ENCODE measurements at places on chromosomes 5 and 9.

DNA sequence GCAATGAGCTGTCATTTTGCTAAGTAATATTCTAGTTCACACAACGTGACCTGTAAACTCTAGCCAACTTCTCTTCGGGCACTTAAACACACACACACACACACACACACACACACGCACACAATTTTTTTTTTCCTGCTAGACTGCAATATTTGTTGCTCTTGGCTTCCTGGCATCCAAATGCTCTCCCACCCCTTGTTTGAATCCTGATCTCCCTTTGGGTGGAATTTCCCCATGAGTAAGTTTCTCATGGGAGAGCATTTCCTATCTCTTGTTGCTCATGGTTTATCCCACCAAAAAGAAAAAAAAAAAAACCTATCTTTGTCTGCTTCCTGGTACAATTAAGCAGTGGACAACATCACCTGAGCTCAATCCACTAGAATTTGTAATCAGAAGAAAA is 54.7 kb upstream of the TSLP start:
- no peak for DNase-seq

GRCh38 chr5:56893251-56893951 is 16.0 kb upstream of the SETD9 start:
- DNase-seq = no peak

- no peak for DNase-seq
Measured at GRCh38 chr9:114172981-114173833, 17.9 kb downstream of the COL27A1 start.

DNA sequence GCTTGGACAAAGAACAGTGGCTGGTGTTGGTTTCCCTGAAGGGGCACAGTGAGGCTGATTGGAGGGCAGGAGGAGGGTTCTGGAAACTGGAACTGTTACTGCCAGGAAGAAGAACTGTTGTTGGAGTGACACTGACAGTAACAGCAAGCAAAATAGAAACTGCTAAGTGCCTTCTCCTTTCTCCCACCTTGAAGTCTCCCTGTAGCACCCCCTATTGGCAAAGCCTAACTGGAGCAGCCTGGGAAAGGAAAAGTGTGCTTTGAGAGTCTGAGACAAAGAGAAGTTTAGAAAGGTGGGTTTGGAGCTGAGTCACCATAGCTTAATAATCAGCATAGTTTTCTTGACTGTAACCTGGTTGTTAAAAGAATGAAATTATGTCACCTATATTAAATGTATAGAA is 2.5 kb upstream of the TMEM174 start:
- no peak for DNase-seq

DNA sequence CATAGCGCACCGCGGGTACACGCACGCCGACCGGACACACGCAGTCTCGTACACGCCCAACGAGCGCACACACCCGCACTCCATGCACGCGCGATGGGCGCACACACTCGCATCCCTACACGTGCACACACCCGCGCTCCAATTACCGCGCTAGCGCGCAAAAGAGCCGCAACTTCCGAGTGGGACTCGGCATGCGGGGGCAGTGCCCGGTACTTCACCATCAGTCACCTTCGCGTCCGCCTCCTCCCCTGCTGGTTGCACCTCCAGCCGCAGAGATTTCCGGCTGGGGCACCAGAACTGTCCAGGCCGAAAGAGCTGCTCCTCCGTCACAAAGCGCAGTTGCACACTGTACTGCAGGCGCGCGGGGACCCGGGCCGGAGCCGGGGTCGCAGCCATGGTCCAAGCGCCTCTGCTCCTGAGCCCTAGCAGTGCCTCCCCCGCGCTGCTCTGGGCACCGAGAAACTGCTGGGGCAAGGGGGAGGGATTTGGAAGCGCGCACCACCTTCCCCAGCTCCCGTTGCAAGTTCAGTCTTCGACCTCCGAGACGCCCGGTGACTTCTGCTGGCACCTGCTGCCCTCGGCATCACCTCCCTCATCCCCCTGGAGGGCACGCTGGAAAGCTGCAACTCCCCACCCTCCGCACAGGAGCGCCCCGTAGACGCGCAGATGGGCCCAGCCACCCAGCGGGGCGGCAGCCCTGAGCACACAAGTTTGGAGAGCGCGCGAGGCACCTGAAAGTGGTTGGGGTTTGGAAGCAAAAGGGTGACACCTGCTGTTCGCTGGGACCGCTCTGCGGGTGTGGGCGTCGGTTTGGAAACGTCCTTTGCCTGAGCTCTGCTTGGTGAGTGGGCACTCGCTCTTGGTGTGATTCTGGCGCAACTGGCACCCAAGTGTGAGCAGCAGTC is 337.4 kb upstream of the PUM3 start:
- DNase-seq = peak; percentile 35

DNA sequence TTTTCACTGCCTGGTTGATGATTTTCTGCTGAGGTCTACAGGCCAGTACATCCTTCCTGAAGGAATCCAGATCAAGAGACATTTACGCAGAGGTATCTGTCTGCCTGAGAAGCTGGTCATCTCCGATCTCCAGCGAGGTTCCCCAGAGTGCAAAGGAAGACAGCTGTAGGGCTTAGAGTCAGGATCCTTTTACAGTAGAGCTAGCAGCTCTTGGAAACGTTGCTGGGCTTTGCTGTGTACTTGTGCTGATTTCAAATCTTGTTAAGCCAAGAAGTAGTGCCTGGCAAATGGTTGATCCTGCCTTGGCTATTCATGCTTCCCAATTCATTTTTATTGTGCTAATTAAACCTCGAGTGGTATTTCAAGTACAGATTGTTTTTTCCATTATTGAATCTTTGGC is 48.9 kb downstream of the NTRK2 start:
- no peak for DNase-seq

DNA sequence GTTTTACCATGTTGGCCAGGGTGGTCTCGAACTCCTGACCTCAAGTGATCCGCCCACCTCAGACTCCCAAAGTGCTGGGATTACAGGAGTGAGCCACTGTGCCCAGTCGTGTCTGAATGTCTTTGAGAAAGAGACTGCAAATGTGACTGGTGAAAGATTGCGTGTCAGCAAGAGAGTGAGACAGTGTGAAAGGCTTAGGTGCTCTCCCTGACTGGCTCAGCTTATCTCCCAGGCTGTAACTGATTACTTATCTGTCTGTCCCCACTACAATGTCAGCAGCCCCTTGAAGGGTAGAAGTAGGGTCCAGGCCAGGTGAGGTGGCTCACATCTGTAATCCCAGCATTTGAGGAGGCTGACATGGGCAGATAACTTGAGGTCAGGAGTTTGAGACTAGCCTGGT is 3.4 kb upstream of the FGFR4 start:
- no peak for DNase-seq

DNA sequence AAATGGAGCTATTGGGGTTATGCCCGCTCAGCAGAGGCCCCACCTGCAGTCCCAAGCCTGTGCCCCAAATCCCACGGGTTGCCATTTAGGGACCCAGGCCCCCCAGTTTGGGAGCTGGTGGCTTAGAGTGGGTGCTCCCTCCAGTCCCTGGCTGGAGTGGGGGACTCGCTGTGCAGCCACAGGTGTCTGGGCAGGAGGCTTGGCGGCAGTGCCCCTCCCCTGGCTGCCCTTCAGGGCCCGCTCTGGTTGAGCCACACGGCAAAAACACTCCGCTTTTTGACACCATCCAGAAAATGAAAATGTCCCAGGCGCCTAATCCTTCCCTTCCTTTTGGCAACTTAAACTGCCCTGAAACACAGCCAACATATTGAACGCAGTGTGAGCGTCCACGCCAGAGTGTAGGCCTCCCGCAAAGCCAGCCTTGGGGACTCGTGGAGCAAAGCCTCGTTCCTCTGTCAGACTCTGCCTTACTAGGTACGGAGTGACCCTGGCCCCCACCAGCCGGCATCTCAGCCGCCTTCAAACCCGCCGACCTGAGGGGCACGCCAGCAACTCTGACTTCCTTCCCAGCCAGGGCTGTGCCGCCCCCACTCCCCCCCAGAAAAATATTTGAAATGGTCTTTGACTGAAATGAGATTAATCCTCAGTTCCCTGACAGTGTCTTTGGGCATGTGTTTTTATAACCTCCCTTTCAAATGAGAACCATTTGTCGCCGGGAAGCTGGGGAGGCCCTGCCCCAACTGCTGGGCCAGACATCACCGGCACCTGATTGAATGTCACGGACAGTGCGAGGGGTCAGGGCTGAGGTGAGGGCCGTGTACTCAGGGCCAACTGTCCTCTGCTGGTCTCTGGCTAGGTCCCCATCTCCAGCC is 98.5 kb upstream of the LMX1B start:
- no peak for DNase-seq

- DNase-seq = no peak
Measured at GRCh38 chr5:77832166-77832770, 56.1 kb upstream of the TBCA start.

DNA sequence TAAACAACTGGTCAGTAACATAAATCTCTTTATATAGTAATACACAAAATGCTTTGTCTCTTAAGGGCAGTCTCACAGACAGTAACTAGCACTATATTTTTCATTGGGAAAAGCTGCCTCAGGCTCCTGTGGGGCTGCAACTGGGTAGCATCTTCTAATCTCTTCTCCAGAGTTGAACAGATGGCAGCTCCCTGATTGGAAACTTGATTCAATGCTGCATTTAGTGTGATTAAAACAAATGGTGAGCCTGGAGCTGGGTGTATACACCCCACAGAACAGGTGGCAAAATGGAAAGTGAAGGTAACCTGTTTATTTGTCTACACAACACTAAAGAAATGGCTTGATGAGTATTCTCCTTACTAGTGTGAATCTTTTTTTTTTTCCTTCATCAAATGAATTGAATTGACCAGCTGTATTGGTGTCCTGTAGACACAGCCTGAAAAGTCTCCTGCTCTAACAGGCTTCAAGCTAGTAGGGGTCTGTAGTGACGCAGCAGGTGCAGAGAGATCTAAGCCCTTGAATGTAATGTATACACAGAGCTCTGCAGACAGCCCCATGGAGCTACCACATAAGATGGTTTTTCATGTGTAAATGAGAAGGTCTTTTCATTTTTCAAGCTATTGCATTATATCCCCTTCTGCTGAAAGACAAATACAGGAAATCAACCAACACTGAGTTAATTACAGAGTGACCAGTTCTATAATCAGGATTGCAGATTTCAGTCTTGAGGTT is 43.3 kb downstream of the IZUMO3 start:
- no peak for DNase-seq

- no peak for DNase-seq
Measured at GRCh38 chr5:18797222-18797621, 1163.0 kb downstream of the TAF11L14 start.

DNA sequence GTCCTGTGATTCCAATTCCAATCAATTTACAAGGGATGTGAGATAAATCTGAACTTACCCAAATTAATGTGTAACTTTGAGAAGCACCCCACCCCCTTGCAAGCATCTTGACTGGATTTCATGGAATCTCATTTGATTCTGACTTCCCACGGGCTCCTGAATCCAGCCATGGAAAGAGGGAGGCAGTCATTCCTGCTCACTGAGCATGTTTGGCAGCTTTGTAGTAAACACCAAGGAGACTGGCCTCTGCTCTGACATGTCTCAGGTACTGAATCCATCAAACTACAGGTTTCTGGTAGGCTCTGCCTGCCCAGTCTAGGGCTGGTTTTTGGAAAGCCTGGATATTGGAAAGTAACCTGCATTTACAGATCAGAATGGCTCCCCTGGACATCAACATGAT is 357.6 kb downstream of the ARHGEF28 start:
- no peak for DNase-seq

DNA sequence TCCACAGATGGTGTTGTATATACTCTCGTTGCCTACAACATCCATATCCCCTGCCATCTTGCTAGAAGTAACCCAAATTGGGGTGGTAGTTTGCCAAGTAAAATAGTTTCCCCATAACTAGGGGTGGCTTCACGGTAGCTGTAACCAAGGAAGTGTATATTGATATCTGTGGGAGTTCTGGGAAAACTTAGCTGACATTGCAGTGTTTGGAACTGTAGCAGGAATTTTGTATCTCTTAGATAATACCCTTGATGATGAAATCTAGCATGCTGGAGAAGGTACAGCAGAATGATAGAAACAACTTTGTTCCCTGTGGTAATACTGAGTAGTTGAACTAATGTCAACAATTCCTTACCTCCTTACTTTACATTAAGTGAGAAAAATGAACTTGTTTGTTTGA is 29.8 kb downstream of the FBXL7 start:
- DNase-seq = no peak
